ENCODE measurements at places on chromosomes 7 and 10. TPM values are rescaled to one million over a fixed set of nuclear protein-coding genes. Genes with fewer than 3 reads are reported as not detected.
A peak's percentile ranks its signal among the peaks of the same experiment; 100 is the strongest.

DNA sequence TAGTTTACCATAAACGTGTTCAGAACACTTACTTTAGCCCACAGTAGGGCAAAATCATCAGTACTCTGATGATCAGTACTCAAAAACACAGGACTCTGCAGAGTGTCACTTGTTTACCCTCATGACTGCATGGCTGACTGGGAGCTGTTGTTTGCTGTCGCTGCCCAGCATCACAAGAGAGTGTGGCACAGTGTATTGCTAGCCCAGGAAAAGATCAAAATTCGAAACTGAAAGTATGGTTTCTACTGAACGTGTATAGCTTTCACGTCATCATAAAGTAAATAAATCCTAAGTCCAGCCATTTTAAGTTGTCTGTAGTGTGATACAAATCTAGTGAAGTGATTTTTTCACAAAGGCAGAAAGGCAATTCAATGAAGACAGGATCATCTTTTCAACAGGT is 184.6 kb downstream of the RAMP3 start:
- DNase-seq, result no peak

DNA sequence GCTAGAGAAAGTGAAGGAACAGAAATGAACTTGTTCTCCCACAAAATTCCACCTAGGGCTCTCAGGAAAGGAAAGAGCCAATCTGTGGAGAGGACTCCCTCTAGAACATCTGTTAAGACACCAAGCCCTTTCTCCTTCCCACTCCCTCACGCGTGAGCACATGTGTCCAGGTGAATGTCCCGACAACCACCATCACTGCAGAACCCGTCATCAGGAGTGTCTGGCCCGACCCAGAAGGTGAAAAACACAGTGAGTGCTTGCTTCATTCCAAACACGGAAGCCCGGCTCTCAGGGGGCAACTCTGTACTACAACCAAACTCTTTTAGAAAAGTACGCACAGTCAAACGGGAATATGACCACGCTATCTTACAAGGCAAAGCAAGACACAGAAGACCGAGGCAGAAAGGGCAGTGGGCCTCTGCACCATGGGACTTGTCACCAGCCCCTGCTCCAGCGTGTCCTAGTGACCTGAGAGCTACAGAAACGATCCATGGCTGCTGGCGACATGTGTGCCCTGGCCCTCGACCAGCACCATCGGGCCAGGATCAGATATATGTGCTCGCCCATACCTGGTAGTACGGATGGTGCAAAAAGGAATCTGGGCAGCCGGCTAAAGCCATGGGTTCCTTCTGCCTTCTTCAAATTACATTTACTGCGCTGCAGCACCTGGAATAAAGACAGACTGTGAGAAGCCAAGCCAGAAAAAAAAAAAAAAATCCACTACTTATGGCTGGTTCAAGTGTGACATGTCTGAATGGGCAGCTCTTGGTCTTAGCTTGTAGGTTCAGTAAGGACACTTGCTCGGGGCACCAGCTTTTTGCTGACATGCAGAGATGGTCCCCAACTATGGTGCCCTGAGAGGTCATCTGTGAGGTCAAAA is 50.8 kb downstream of the GRB10 start:
- DNase-seq, result no peak

DNA sequence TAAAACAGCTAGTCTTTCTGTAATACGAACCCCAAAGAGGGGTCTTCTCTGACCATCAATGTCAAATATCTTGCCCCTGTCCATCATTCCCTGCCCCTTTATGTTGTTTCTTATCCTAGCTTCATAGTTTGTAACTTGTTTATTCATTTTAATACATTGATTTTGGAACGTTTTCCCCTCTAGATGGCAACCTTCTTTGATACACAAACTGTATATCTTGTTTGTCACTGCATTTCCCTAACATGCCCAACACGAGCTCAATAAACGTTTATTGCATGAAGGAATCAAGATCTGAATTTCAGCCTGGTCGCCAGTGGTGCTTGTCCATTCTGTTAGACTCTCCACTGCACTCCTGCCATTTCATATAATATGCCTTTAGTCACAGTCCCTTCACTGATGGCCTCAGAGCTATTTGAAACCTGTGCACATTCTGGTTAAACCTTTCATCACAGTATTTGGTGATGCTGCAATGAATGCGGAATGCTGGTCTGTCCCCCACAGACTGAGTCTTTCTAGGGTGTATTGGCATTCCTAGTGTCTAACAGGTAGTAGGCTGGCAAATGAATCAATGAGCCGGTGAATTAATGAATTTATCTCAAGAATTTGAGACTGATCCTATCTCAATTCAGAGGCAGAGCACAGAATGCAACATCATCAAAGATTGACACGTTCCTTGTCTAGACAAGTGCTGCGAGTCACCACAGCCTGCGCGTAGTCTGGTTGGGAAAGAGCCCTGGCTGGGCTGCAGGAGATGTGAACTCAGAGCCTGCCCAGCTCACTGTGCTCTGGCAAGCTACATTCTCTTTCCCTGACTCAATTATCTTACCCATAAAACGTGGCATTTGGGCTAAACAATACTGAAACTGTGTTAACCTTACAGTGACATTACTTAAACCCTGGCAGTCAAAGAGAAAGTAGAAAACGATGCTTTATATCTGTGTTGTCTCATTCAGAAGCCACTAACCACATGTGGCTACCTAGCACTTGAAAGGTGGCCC is 55.2 kb upstream of the FRMD4A start:
- no peak for DNase-seq

- peak; percentile 22 for DNase-seq
Observed at GRCh38 chr10:118850418-118851061, 95.8 kb upstream of the CACUL1 start.

GRCh38 chr7:149310113-149310836 is 48.3 kb downstream of the ZNF783 start:
- peak; percentile 24 for DNase-seq

GRCh38 chr10:60424971-60425370 is 35.3 kb upstream of the ANK3 start:
- no peak for DNase-seq

GRCh38 chr10:103277713-103278536 is 987 bp downstream of the INA start:
- DNase-seq, result no peak

DNA sequence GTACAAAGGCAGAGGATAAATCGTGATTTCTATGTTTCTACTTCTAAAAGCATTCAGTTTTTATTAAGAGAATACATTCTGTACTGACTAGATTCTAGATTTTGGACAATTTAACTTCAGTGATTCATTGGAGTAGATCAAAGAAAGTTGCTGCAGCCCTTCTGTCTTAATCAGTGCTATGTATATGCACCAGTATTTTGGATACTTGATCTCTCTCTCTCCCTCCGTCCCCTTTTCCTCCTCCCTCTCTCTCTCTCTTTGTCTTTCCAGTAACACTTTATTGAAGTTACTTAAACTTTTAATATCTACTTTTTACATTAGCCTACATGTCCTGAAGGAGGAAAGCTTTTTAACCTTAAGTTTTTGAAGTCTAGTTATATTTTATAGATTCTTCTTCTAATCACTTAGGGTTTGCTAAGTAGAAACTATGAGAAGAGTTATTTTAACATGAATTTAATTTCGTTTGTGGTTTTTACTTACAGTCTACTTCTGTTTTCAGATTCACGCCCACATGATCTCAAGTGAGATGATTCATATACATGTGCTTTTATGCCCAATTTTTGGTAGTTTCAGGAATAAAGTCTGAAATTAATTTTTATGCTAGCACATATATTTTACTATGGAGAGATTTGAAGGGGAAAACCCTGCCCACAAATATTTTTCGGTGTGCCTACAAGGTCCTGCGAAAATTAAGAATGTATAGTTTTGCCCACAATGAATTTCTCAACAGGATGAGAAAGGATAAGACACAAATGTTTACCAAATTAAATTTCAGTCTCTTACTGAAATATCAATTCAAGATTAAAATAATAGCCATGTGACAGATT is 9.1 kb downstream of the MDFIC start:
- no peak for DNase-seq

DNA sequence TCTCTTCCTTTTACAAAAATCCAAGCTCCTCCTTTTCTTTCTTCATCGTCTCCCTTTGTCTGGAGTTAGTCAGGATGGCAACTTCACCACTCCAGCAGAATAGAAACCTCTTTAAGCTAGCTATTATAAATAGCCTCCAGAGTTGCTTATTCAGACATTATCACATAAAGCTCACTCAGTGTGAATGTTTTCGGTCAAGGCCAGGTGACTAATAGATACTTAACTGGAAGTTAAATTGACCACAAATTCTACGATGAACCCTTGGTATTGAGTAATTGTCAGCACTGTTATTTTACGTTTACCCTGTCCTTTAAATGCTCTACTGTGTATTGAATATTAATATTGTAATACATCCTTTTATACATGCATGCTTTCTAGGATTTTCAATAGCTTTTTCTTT is 340.4 kb downstream of the OTUD1 start:
- DNase-seq, result no peak

DNA sequence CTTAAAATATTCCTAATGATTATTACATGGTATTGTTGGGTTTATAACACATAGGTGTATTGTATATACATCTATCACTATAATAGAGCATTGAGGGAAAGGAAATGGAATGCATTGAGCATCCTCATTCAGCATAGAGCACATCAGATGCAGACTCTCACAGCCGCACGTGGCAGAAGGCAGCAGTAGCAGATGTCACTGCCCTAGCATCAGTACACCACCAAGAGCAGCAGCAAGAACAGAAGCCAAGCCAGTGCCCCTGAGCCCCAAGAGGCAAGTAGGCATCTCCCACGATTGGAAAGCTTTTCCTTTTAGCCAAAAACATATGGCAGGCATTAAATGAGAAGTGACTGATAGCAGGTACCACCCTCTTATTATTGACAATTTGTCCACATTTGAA is 510.0 kb downstream of the TNS3 start:
- no peak for DNase-seq

DNA sequence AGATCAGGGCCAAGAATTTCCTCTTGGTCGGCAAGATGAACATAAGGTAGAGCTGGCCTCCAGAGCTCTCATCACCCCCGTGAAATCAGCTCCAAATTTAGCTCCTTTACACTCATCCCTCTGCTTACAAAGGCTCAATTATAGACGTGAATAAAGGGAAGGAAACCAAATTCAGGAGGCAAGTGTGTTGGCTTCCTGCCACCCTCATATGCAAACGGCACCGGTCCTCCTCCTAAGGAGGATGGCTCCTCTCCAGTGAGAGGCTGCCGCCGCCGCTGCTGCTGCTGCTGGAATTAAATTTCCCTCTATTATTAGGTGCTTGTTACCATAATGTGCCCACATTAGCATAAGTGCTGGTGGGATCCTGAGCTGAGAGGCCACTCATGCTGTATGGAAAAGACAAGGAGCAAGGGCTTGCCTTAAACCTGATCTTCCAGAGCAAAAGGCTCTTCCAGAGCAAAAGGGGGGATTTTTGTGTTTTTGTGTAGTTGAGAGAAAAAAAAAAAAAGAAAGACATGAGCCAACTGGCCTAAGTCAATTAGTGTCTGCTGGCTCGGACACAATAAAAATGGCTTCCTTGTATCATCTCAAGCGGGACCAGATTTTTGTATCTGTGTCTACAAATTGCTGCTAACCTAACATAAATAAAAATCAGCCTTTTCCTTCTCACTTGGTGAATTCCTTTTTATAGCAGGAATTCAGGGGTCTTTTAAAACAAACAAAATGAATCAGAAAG is 68.4 kb downstream of the CDHR3 start:
- DNase-seq, result no peak

DNA sequence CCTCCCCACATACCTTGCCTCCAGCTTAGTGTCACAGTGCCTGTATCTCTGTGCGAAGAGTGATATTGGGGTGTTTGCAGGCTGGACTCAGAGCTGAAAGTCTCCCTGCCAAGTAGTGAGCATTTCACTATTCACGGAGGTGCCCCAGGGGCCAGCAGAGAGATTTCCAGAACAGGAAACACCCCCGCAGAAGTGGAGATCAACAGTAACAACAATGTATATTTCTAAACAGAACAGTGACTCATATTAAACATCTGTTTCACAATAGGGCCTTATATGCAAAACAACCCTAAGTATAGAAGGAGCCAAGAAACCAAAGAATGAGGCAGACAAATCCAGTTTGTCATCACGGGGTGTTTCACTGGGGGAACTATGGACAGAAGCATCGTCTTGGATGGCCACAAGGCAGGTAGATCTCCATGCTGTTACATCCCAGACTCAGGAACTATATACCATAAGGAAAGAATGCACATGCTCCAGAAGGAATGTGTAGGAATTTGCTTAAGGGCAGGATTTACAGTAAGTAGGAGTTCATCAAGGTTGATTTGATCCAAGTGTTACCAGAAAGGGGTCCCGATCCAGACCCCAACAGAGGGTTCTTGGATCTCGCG is 29.3 kb upstream of the CCL24 start:
- peak; percentile 79 for DNase-seq

DNA sequence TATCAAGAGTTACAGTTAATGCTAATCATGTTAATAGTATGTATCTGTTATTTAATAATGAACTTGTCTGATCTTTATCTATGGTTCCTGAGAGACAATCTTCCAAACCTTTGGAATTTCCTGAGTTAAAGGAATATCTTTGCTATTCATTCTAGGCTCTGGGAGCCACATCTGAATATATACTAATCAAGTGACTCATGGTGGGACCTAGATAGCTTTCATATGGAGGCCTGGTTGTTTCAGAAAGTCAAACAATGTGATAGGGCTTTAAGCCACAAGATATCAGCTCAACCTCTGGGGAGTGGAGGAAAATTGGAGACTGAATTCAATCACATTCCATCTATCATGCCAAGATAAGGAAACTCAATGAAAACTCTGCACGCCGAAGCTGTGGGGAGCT is 746.4 kb downstream of the TNS3 start:
- DNase-seq, result no peak

The SLC26A4 gene
- total RNA-seq, result 3.4 TPM

The LOXL4 gene
- total RNA-seq, result 1.3 TPM

The SMIM30 gene
- 52.5 TPM for total RNA-seq
